ENCODE measurements at places on chromosomes 5 and 9.

- no peak for DNase-seq
Observed at GRCh38 chr9:87596862-87597261, 99.2 kb downstream of the DAPK1 start.

GRCh38 chr5:10989577-10990263, 228.7 kb upstream of the DAP start:
- DNase-seq: no peak

DNA sequence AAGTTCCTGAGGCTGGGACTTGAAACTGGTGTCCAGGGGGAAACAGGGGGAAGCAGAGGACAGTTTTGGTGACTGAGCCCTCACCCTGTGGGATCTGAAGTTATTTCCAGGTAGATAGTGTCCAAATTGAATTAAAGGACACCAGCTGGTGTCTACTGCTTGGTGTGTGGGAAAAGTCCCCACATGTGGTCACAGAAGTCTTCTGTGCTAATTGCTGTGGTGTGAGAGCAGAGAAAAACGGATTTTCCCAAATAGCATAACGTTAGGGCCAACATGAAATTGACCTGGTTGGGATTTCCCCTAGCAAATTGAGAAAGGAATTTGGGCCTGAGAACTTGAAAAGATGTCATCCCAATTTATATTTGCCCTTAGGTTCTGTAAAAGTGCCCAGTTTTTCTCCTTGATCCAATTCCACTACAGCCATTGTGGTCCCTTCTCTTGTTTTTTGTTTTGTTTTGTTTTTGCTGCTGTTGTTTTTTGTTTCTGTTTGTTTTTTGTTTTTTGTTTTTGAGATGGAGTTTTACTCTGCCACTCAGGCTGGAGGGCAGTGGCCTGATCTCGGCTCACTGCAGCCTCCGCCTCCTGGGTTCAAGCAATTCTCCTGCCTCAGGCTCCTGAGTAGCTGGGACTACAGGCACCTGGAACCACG, 5.6 kb upstream of the STARD4 start:
- no peak for DNase-seq

DNA sequence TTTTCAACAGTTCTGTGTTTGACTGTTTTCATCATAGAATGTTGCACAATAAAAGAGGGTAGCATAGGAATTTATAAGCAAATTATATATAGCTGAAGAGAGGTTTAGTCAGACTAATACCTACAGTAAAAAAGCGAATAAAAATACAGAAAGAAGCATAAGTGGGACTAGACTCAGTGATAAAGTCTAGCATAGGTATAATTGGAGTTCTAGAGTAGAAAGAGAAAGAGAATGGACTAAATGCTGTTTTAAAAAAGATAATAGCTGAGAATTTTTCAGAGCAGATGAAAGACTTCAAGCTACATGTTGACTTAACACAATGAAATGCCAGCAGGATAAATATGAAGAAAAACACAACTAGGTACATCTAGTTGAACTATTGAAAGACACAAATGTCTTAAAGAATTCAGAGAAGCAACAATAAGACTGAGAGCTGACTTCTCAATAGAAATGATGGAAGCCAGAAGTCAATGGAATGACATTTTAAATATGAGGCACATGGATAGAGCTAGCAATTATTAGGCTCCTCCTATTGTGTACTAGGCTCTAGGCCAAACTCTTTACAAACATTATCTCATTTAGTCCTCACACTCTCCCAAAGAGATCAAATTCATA, 573.9 kb downstream of the ZNF608 start:
- no peak for DNase-seq

- no peak for DNase-seq
Observed at GRCh38 chr5:58477760-58478376, 13.4 kb upstream of the GAPT start.

Measured in RKO (cell line).